ENCODE measurements at places on chromosomes 16 and 17.

GRCh38 chr17:44627513-44628242, 28.6 kb upstream of the MEIOC start:
- no peak for DNase-seq

DNA sequence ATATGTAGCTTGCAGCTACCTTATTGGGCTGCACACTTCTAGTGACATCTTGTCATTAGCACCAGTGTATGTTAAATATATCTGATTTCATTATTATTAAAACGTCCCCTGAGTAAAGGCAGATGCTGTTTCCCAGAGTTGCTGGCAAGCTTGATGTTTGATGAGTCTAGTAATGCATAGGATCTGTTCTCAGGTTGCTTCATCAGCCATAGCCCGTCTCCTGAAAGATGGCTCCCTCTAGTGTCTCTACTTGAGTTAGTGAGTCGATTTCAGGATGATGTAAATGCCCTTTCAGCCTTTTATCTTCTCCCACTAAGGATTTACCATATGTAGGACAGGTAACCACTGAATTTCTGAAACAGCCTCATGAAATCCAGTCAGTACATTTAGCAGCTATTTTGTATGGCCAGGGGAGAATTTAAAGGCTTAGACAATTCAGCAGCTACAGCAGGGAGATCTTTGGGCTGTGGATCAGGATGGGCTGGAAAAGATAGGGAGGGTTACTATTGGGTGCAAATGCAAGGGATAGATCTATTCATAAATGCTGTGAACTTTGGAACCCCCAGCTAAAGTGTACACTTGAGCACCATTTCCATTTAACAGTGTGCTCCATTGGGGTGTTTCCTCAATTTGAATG, 376.3 kb downstream of the CNTNAP4 start:
- no peak for DNase-seq

- DNase-seq = no peak
Measured at GRCh38 chr16:19874026-19874425, 10.6 kb downstream of the GPRC5B start.

- DNase-seq = no peak
Measured at GRCh38 chr17:1029922-1030644, 33.2 kb downstream of the TIMM22 start.

- DNase-seq = no peak
Measured at GRCh38 chr17:79340333-79341221, 266.0 kb downstream of the ENGASE start.

- no peak for DNase-seq
Measured at GRCh38 chr16:48318630-48319029, 66.6 kb downstream of the SIAH1 start.

- DNase-seq = no peak
Measured at GRCh38 chr16:86092586-86093480, 193.9 kb downstream of the IRF8 start.

- DNase-seq = no peak
Measured at GRCh38 chr17:429589-429988, 77.0 kb upstream of the RPH3AL start.

DNA sequence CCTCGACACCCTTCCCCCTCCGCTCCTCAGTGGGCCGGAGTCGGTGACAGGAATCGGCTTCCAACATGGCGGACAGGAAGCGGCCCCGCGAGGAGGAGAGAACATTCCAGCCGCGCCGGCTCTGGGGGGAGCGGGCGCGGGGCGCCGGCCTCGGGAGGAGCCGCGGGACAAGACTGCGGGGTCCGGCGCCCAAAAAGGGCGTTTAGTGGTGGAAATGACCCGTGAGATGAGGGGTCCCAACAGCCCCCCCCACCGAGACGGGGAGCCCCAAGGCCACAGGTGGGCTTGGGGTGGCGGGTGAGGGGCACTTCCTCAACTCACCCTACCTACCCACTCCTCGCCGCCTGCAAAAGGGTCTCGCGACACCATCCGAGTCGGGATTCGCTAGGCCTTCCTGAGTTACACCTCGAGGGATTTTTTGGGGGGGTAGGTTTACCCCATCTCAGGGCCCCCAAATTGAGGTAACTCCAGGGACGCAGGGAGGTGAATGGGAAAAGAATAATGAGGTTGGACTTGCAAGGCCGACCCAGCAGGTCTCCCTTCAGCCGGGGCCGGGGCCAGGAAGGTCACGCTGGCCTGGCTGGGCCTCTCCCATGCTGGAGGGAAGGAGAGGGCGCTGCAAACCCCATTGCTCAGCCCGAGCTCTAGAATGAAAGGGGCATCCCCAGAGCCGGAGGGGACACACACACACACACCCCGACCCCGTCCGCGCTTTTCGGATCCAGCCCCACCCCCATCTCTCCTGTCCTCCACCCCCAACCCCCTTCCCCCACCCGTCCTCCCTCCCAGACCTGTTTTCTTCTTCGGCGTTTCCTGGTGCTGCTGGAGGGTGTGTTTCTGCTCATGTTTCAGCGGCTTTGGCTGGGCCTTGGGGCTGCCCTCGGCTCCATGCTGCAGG, 707 bp downstream of the NUFIP2 start:
- DNase-seq = peak; percentile 29

DNA sequence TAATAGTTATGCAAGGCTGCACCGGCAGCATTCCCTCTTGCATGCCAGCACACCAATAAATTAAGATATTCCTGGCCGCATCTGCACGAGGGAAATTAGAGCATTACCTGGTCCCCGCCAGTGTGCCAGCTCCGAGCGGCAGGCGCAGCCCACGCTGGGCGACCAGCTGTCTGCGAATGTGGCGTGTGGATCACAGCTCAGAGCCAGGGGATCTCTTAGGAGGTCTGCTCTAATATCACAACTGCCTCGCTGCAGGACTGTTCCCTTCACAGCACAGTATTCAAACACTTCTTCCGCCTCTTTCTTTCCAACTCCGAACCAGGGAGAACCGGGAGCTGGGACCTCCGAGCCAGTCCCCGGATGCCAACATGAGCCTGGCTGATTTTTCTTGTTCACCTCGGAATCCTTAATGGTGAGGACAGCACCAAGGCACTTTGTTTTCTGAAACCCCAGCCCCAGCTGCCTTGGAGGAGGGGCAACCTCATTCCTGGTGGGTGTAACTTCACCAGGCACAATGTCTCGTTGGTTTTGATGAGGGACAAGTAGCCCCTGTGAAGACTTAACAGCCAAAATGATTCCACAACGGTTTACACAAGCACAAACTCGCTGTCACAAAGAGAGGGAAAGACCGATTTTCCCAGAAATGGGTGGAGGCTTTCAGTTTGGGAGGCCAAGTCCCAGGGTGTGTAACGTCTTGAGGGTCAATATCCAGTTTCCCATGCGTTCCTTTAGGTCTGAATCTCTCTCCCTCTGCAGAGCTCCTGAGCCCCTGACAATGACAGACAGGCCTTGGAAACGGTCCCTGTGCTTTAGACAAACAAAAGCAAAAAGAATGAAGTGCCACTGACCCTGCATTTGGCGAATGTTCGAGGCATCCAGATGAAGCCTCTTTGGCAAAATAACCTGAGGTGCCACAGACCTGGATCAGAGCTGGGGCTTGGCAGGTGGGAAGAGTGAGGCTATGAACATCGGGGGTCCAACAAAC, 213.2 kb downstream of the C16orf78 start:
- DNase-seq = no peak

GRCh38 chr17:13031718-13032350, 14.0 kb upstream of the ELAC2 start:
- peak; percentile 15 for DNase-seq

GRCh38 chr17:29836643-29837042, 93.4 kb downstream of the SSH2 start:
- no peak for DNase-seq

GRCh38 chr17:3167574-3167973, 29.7 kb upstream of the OR1A2 start:
- no peak for DNase-seq

DNA sequence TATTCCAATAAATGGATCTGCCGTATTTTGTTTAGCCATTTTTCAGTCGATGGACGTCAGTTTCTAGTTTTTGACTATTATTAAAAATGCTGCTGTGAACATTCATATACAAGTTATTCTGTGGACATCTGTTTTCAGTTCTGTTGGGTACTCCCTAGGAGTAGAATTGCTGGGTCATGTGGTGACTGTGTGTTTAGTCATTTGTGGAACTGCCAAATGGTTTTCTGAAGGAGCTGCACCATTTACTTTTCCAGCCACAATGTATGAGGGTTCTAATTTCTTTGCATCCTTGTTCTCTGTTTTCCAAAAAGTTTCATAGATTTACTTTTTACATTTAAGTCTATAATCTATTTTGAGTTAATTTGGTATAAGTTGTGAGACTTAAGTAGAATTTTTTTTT, 29.5 kb downstream of the CYLD start:
- DNase-seq = no peak

- DNase-seq = no peak
Measured at GRCh38 chr17:80758481-80759376, 214.1 kb downstream of the RPTOR start.

DNA sequence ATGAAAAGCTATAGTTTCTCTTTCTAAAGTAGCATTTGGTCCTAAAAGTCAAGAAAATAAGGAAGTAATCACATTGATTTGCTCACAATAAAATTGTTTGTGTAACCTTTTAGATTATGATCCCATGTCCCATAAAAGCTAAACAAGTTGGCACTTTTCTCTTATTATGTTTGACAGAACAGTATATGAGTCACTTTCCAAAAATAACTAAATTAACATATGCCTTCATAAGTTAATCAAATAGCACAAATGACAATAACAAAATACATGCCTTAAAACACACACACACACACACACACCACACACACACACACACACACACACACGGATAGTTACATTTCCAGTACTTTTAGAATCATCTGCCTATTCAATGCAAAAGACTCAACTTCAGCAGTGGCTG, 2.8 kb downstream of the MED13 start:
- no peak for DNase-seq

DNA sequence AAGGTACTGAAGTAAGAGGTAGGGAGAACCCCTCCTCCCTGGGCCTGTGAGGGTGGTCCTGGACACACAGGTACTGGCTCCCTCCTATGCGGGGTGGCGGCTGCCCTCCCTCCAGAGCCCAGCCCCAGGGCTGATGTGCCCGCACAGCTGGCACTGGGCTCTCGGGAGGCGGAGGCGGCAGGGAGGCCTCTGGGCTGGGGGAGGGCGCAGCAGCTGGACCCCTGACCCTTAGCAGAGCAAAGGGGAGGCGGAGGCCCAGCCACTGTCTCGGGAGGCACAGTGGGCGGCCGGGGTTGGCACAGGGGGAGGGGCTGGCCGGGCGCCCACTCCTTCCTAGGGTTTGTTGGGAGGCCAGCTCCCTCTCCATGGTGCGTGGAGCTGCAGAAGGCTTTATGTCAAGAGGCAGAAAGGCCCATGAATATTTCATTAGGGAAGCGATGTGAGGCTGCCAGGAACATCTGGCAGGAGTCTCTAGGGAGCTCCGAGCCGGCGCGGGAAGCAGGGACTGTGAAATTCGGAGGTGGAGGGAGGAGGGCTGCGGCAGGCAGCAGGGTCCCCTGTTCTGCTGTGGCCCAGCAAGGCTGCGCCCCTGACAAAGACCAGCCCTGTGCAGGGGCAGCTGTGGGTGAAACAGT, 44.1 kb upstream of the ACSF3 start:
- no peak for DNase-seq

- no peak for DNase-seq
Measured at GRCh38 chr16:57815987-57816745, 13.9 kb upstream of the KIFC3 start.

- DNase-seq = no peak
Measured at GRCh38 chr17:42408061-42408460, 15.0 kb downstream of the CAVIN1 start.

- no peak for DNase-seq
Measured at GRCh38 chr16:67387479-67388079, 5.7 kb downstream of the TPPP3 start.

GRCh38 chr17:27558842-27559505, 72.0 kb upstream of the LGALS9 start:
- DNase-seq = no peak

DNA sequence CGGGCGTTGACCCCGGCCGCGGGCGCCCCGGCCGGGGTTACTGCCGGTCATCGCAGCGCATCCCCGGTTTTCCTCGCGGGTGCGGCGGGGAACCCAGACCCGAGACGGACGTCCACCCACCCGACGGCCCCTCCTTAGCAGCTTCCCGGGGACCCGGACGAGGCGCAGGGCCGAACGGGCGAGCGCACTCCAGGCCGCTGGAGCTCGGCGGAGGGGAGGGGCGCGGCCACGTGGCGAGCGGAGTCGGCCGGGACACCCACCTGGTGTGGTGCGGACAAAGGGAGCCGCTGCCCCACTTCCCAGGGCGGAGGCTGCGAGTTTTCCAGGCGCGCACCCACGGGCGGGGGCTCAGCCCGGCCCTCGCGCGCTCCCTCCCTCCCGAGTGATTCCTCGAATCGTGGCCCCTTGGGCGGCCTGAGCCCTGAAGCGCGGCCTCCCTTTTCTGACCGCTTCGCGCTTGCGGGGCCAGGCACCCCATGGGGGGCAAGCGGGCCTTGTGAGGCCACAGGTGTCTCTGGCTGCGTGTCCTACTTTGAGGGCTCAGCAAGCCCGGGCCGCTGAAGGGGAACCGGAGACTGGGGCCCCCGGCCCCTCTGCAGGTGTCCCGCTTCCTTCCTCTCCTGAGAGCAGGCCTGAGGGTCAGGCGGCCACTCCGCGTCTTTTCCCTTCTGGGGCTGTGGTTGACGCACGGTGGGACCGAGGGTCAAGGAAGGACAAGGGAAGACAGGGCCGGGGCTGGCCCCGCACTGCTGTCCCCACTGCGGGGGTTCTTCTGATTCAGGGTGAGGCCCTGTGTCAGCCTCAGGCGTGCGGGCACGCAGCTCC, 1.1 kb upstream of the FASN start:
- DNase-seq = no peak

- no peak for DNase-seq
Measured at GRCh38 chr16:83633286-83633685, 174.5 kb upstream of the HSBP1 start.

- DNase-seq = no peak
Measured at GRCh38 chr16:31088459-31089183, at the start of gene PRSS53. Gene PRSS53, minus strand, starts transcription at chr16:31088943. Its CDS starts 134 bp downstream, at chr16:31088809.

DNA sequence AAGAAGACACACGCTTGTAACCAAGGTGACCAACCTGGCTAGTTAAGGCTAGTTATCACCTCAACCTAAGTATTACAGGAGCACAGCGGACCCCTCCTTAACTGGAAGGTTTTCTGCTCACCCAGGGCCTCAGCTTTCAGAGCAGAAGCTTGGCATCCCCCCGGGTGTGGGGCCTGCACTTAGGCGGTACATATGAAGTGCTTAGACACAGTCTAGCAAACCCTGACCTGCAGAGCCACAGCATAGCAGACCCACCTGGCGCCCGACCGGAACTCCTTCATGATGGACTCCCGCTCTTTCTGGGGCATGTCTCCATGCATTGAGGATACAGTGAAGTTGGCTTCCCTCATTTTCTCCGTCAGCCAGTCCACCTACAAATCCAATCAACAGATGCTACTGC, 9.8 kb downstream of the EIF4A3 start:
- DNase-seq = no peak

- DNase-seq = no peak
Measured at GRCh38 chr17:4897785-4898184, 1.6 kb upstream of the C17orf107 start.

- no peak for DNase-seq
Measured at GRCh38 chr16:30740364-30741251, 7.6 kb upstream of the PHKG2 start.

GRCh38 chr16:12271006-12271405, 294.5 kb downstream of the SNX29 start:
- no peak for DNase-seq

All from stimulated activated CD4-positive, alpha-beta T cell treated with anti-CD3 and anti-CD28 coated beads, Interleukin-1b, Interleukin-23, amount 100 ng/mL, for 1 hour (primary cell).